ENCODE measurements at places on chromosomes 6 and 20. TPM values are rescaled to one million over a fixed set of nuclear protein-coding genes. Genes with fewer than 3 reads are reported as not detected.

The ARFGEF3 gene
- polyA plus RNA-seq, result 0.45 TPM

The KCNQ5 gene
- polyA plus RNA-seq, result not detected

The SLPI gene
- 11.2 TPM for polyA plus RNA-seq

The EPPIN gene
- not detected for polyA plus RNA-seq

The GINS1 gene
- polyA plus RNA-seq, result 9.5 TPM

The ADTRP gene
- 28.5 TPM for polyA plus RNA-seq

The MYBL2 gene
- 12.4 TPM for polyA plus RNA-seq

The PNPLA1 gene
- 2.7 TPM for polyA plus RNA-seq

The PRSS35 gene
- polyA plus RNA-seq, result 4.0 TPM

The RAET1E gene
- not detected for polyA plus RNA-seq

The PSMB1 gene
- polyA plus RNA-seq, result 311 TPM

The SNTA1 gene
- polyA plus RNA-seq, result 8.3 TPM

The RAMACL gene
- 0.24 TPM for polyA plus RNA-seq

The CGA gene
- polyA plus RNA-seq, result not detected

The TGIF2 gene
- 3.0 TPM for polyA plus RNA-seq

The SFTA2 gene
- 0.83 TPM for polyA plus RNA-seq

The PSORS1C2 gene
- polyA plus RNA-seq, result not detected

The FOXF2 gene
- polyA plus RNA-seq, result 8.4 TPM

The EMILIN3 gene
- polyA plus RNA-seq, result 2.6 TPM
